Esophagus mucosa (tissue), 1 donor: ENCODE measurements at places on chromosomes 16 and 17.

DNA sequence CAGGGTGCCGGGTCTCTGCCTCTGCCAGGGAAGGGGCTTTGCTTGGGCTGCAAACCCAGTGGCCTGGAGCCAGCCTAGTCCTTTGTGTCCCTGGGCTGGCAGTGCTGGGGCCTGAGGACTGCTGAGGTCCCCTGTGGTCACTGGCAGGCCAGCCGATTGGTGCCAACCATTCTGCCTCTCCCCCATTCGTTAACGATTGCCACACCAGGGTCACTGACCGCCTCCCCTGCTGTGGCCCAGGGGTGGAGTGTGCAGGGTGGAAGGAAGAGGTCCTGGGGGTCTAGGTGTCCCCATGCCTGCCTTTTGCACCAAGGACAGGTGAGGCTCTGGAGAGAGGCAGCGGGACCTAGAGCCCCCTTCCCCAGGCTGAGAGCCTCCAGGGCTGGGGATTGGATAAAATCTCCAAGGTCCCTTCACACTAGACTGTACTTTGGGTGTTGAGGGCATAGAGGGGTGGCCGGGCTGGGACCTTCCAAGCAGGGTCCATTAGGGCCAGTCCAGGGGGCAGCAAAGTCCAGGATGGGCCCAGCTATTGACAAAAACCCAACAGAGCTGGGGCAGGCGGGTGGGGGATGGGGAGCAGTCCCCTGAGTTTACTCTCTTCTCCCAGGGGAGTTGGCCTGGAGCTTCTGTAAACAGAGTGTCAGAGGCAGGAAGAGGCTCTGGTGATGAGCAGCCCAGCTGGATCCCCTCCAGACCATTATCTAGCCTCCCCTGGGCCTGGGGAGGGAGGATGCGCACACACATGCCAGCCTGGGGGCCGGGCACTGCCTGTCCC is 1.1 kb downstream of the VASN start:
- ATAC-seq = no peak

DNA sequence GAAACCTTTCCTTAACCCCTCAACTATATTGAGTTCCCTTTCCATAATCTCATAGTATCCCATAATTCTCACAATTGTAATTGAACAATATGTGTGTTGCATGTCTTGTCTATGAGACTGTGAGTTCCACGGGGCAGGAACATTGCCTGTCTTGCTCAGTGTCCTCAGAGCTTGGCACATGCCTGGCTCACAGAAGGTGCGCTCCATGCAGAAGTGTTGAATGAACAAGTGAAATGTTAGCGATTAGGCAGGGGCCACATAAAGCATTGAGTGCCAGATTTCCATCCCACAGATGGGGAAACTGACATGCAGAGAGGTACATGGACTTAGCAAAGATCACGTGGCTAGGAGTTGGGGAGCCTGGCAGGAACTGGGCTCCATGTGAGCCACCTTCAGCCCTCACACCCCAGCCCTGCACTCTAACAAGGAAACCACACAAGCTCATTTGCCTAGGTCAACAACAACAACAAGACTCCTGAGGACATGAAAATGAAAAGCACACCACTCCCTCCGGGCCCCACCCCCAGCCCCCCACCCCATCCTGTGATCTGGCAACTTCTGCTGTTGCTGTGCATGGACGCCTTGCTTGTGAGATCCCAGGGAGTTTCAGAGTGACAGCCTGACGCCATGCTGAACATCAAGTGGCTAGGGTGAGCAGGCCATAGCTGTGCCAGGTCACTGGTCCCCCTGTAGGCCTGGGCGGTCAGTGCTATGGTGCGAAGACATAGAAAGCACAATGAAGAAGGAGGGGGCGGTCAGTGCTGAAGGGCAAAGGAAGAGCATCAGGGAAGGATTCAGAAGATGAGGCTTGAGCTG is 5.0 kb downstream of the PIK3R5 start:
- no peak for ATAC-seq

DNA sequence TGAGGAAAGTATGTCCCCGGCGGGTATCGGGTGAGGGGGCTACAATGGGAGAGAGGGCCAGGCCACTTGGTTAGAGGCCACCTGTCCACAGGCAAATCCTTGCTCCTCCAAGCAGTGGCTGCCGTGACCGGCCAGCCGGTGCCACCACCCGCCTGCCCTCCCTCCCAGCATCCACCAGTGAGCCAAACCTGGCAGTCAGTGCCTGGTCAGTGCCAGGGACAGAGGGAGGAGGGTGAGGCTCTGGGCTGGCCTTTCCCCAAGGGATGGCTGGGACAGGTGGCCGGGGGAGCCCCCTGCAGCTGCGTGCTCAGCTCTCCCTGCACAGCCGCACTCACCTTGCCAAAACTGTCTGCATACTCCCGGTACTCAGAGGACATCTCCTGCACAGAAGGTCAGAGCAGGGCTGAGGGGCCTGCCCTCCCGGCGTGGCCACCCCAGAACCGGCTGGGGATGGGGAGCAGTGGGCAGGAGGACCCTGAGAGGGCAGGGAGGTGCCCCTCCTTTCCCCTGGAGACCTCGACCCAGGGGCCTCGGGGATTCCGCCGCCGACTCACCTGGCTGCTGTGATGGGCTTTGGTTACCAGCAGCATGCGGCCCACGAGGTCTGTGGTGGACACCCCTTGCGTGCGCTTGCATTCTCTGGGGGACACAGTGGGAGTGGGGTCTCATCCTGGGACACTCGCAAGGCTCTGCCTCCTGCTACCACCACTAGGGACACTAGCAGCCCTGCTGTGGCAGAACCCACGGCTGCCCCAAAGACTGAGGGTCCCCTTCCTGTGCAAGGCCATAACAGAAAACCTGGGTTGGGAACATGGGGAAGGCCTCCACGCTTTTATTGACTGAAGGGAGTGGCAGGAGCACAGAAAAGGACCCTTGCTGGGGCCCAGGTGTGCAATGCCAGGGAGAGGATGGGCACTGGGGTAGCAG is 3.7 kb downstream of the PCYT2 start:
- ATAC-seq = no peak

- no peak for ATAC-seq
Measured at GRCh38 chr17:1577583-1578013, 15.0 kb upstream of the PITPNA start.

GRCh38 chr16:27285676-27286196 is 17.2 kb upstream of the NSMCE1 start:
- ATAC-seq = peak; percentile 22

- no peak for ATAC-seq
Measured at GRCh38 chr16:68093816-68094613, 8.8 kb downstream of the NFATC3 start.

DNA sequence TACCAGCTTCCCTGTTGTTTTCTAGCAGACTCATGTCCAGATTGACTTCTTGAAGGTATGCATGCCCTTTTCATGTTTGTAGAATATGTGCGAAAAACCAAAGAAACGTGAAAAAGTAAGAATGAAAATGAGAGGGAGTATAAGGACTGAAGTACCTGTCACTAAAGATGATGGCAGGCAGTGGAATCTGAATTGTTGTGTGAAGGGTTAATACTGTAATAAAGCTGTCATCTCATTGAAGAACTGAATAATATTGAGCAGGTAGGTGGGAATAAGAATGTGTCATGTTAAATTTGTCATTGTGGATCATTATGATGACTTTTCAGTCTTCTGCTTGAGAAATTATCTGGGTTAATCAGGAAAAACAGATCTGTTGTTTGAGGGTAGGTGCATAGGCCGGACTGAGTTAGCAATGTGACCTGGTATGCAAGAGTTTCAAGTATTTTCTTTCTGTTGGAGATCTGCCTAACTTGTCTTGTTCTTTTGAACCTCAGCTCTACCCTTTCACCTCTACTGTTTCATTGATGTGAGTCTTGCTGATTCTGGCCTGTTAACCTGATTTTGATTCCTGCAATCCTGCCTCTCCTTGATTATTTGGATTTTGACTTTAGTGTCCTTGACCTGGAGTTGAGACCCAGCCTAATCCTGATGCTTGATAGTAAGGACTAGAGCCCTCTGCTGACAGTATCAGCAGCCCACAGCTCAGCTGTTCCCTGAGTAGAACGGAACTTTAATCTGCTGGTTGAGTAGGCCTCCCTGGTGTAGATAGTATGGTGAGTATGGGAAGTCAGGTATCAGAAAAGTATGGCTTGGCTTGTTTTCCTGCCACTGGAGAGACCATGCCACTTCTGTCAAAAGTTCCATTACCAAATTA is 64.6 kb downstream of the MAP2K4 start:
- no peak for ATAC-seq

- ATAC-seq = no peak
Measured at GRCh38 chr17:80445007-80445725, 30.2 kb downstream of the ENDOV start.

- ATAC-seq = no peak
Measured at GRCh38 chr17:50462446-50462845, 6.2 kb downstream of the CHAD start.

DNA sequence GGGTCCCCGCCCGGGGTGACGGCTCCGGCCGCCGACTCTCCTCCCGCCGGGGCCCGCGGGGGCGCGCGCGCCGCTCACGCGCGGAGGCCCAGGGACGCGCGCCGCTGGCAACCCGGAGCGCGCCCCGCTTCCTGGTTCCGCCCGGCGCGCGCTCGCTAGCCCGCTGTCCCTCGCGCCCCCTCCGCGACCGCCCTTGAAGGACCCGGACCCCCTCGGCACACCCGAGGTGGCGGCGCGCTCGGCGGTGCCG is at the start of gene STAT5B:
Gene STAT5B (minus strand): TSS at position 33 of the 250 bp plus-strand sequence. CDS start 44,264 bp downstream, outside the sequence.
- peak; percentile 86 for ATAC-seq

- peak; percentile 24 for ATAC-seq
Measured at GRCh38 chr16:35794896-35795295, 2335.5 kb downstream of the TP53TG3F start.

DNA sequence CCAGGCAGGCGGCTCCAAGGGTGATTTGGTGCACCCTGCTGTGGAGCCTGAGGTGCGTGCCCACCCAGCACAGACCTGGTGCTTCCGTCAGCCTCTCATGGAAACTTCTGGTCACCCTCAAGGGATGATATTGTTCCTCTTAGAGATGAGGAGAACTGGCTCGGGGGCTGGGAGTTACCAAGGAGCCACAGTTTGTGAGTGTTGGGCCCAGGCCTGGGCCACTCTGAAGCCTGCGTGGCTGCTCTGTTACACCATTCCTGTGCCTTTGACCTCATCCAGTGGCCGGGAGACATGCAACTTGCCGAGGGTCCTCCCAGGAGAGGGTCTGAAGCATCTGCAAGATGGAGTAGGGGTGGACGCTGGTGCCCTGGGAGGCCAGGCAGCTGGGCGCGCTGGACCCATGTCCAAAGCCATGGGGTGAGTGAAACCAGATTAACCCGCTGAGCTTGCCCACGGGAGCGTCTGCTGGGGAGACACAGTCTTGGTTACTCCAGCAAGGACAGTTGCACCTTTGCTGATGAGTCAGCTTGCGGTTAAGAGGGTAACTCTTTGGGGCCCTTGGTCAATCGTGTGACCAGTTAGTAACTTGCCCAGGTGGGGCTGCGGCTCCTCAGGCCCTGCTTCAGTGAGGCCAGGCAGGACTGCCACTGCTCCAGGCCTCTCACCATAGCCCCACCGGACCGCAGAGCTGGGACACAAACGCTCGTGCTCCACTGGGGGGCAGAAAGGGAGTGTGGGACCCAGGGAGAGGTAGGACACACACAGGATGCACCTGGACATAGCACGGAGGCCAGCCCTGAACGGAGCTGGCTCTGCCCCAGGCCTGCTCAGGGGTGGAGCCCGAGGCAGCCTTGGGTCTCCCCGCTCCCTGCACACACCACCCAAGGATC is 7.5 kb downstream of the C16orf90 start:
- peak; percentile 14 for ATAC-seq

GRCh38 chr16:678209-678857 is 1.9 kb upstream of the STUB1 start:
- no peak for ATAC-seq

DNA sequence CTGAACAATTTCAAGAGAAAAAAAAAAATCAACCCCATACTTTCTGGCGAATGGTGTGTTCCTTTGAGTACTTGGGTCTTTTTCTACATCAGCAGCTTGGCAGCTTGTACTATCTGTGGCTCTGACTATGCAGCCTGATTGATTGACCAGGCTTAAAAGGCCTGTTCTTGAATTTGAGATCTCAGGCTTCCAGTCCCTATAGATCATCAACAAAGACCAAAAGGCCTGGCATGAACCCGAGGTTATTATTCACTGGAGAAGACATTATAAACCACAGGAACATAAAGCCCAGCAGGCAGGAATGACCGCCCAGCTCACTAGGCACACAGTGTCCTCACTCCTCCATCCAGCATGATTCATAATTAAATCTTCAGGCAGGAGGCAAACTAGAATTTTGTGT is 32.1 kb upstream of the CDH3 start:
- no peak for ATAC-seq

GRCh38 chr16:26987597-26988010 is 79.1 kb upstream of the C16orf82 start:
- no peak for ATAC-seq
